NCI-H2227 treated with DMSO at 0.1 percent for 48 hours (cell line): ENCODE measurements at places on chromosomes 4 and X.

GRCh38 chr4:139902321-139903320 is 237.0 kb downstream of the MGST2 start:
- no peak for DNase-seq

GRCh38 chrX:119226446-119226845 is 9.6 kb upstream of the PGRMC1 start:
- DNase-seq = peak; percentile 50

DNA sequence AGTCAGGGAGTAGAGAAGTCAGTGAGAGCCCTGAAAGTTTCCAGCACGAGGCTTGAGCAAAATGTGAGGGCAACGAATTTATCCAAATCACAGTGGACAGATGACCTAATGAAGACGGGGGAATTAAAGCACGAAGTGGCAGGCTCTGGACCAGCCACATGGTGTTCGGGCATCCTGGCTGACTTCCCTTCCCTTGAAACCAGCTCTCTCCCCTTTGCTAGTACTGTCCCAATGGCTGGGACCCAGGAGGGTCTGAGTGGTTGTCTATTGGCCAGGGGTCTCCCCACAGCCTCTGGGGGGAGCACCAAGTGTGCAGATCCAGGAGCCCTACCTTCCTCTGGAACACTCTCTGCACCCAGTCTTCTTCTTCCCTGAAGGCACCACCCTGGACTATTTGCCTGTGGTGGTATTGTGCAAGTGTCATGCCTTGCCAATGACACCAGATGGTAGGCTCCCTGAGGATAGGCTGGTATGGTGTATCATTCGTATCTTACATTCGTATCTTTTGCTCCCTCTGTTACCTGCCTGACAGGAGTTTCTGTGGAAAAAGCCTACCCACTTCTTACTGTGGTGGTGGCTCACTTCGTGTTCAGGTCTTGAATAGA is 2.1 kb downstream of the APLN start:
- no peak for DNase-seq

- no peak for DNase-seq
These were observed 92.0 kb upstream of the SRD5A3 start for GRCh38 chr4:55253948-55254593.

- DNase-seq = no peak
These were observed 6.0 kb downstream of the GALNT7 start for GRCh38 chr4:173174594-173175012.

DNA sequence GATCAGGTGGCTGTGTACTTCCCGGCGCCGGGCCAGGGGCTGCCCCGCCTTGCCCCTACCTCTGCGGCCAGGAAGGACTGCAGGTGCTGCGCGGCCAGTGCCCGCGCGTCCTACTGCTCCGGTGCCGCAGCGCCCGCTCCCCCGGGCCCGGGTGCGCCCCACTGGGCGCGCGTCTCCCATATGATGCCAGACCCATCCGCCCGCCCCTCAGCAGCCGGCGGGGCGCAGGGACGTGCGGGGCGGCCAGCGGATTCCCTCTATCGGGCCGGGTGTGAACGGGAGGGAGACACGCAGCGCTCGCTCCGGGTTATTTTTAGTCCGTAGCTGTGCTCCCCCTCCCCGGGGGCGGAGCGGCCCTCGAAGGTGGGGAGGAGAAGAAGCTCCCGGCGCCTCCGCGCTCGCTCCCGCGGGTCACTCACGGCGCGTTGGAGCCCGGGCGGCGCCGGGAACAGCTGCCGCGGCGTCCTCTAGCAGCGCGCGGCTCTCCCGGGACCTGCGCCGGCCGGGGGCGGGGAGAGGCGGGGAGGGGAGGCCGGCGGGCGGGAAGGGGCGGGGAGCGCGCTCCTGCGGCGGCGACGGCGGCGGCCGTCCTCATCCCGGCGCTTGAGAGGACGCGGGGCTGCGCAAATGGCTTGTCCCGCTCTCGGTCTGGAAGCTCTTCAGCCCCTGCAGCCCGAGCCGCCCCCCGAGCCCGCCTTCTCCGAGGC is 103.6 kb downstream of the UCHL1 start:
- peak; percentile 59 for DNase-seq

GRCh38 chrX:95071052-95071451 is 1397.0 kb downstream of the FAM133A start:
- no peak for DNase-seq

DNA sequence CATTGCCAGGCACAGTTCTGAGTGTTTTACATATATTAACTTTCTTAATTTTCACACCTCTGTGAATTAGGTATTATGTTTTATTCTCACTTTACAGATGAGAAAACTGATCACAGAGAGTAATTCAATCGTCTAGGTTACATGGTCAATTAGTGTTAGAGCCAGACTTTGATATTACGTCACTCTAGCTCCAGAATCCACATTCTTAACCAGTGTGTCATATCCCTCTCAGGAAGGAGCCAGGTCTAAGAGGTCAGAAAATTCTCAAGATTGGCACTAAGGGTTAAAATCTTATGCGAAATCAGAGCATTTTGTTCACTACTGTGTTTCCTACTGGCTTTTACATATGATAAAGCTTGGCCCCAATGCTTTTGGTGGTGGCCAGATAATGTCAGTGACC is 7.4 kb downstream of the DMP1 start:
- no peak for DNase-seq

DNA sequence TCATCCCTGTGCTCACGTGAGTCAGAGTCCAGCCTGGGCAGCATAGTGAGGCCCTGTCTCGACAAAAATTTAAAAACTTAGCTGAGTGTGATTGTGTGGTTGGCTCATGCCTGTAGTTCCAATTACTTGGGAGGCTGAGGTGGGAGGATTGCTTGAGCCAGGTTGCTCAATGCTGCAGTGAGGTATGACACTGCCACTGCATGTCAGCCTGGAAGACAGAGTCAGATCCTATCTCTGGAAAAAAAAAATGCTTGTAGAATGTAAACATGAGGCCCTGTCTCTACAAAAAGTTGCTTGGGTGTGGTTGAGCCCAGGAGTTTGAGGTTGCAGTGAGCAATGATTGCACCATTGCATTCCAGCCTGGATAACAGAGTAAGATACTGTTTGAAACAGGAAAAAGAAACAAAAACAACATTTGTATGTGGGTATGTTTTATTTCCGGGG is 11.3 kb upstream of the YTHDC1 start:
- DNase-seq = no peak

- no peak for DNase-seq
These were observed 1.5 kb downstream of the LRPAP1 start for GRCh38 chr4:3530663-3531254.

DNA sequence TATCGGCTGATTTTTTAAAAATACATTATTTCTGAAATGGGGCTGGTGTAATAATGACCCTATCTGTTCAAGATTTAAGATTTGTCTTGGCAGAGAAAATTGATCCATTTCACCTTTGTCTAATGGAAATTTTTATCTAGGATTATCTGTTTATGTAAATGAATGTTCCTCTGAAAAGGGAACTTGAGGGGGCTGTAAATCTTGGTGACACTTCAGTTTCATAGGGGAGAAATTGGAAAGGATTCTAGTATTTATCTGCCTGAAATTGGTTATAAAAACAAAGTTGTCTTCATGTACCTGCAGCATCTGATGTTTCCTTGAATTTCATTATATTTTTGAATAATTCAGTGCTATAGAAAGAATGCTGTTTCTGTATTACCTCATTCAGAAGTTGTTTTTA is 48.4 kb upstream of the PAQR3 start:
- no peak for DNase-seq

- no peak for DNase-seq
These were observed 321.0 kb upstream of the CPEB2 start for GRCh38 chr4:14681330-14681729.

- no peak for DNase-seq
These were observed 2142.5 kb upstream of the TENM3 start for GRCh38 chr4:180100433-180101344.

DNA sequence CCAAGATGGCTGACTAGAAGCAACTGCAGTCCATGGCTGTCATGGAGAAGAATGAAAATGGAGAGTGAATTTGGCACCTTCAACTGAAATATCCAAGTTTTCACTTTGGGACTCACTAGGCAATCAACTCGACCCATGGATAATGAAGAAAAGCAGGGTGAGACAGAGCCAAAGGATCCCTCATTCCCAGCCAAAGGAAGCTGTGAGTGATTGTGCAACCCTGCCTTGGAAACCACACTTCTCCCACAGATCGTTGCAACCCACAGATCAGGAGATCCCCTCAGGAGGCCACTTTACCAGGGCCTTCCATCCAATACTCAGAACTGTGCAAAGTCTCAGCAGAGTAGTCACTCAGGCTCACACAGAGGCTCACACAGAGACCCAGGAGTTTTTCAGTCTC is 4.5 kb downstream of the CFAP299 start:
- no peak for DNase-seq

GRCh38 chr4:11544211-11544610 is 115.5 kb upstream of the HS3ST1 start:
- DNase-seq = no peak

GRCh38 chrX:70720721-70721120 is 187.8 kb downstream of the TEX11 start:
- no peak for DNase-seq

- no peak for DNase-seq
These were observed 55.9 kb downstream of the STARD8 start for GRCh38 chrX:68703369-68703768.
